ENCODE measurements at places on chromosomes 3 and 15. TPM values are rescaled to one million over a fixed set of nuclear protein-coding genes. Genes with fewer than 3 reads are reported as not detected.

SAMMSON gene
- total RNA-seq: not detected

CFAP161 gene
- not detected for total RNA-seq

ADGRG7 gene
- total RNA-seq: not detected

ACKR2 gene
- total RNA-seq: 0.14 TPM

IDH3A gene
- total RNA-seq: 51.7 TPM

MON1A gene
- total RNA-seq: 12.1 TPM

GP9 gene
- total RNA-seq: not detected

P2RY1 gene
- 0.05 TPM for total RNA-seq

LRRC15 gene
- not detected for total RNA-seq

CTXND1 gene
- not detected for total RNA-seq

TP53BP1 gene
- total RNA-seq: 27.5 TPM

DISP2 gene
- total RNA-seq: 0.05 TPM

CHRNA3 gene
- not detected for total RNA-seq

SI gene
- not detected for total RNA-seq

CIB1 gene
- total RNA-seq: 89.2 TPM

MEIS2 gene
- not detected for total RNA-seq

ALPK3 gene
- total RNA-seq: 0.20 TPM

CCR1 gene
- total RNA-seq: 2.0 TPM

DUSP7 gene
- 44.0 TPM for total RNA-seq

SMAD6 gene
- total RNA-seq: 1.3 TPM

ZNF662 gene
- 0.87 TPM for total RNA-seq

PRSS50 gene
- total RNA-seq: not detected

RPL29 gene
- total RNA-seq: 1,569 TPM

CLDN18 gene
- total RNA-seq: not detected

DPPA2 gene
- not detected for total RNA-seq

GAP43 gene
- total RNA-seq: not detected

JMJD7 gene
- 29.9 TPM for total RNA-seq

GPR62 gene
- total RNA-seq: not detected

CLRN1 gene
- total RNA-seq: not detected

TEX55 gene
- total RNA-seq: not detected

PARL gene
- 46.2 TPM for total RNA-seq

MTFMT gene
- total RNA-seq: 14.0 TPM

TOMM70 gene
- total RNA-seq: 37.6 TPM

CDHR4 gene
- total RNA-seq: not detected

TSEN2 gene
- total RNA-seq: 11.9 TPM

BCL2A1 gene
- 28.3 TPM for total RNA-seq

GREM1 gene
- not detected for total RNA-seq

MKRN3 gene
- total RNA-seq: 6.2 TPM

MED12L gene
- 0.18 TPM for total RNA-seq

CIDEC gene
- total RNA-seq: not detected

MYO5C gene
- total RNA-seq: 1.5 TPM

ST6GAL1 gene
- total RNA-seq: 153 TPM

DUOXA2 gene
- not detected for total RNA-seq

C3orf22 gene
- not detected for total RNA-seq

All from activated naive CD4-positive, alpha-beta T cell treated with anti-CD3 and anti-CD28 coated beads, Interleukin-2, amount 10 ng/mL, durations not matched to agents 5 hours and 36 hours (primary cell).